SK-N-MC (cell line): ENCODE measurements at places on chromosomes 13 and 19.

DNA sequence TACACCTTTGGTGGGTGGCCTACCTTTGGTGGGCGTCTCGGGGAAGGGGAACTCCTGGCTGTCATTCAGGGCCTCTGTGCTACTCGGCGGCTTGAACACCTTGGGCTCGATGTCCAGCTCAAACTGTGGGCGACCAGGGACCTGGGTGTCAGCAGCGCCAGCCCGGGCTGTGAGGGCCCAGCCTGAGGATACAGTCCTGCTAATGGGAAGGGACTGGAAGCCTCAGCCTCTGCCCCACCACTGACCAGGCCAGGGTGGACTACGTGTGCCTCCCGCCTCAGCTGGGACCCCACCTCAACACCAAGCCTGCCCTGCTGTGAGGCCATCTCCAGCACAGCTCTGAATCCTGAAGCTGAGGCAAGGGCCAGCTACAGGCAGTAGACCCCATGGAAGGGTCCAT, 7.7 kb downstream of the TMEM259 start:
- no peak for DNase-seq

DNA sequence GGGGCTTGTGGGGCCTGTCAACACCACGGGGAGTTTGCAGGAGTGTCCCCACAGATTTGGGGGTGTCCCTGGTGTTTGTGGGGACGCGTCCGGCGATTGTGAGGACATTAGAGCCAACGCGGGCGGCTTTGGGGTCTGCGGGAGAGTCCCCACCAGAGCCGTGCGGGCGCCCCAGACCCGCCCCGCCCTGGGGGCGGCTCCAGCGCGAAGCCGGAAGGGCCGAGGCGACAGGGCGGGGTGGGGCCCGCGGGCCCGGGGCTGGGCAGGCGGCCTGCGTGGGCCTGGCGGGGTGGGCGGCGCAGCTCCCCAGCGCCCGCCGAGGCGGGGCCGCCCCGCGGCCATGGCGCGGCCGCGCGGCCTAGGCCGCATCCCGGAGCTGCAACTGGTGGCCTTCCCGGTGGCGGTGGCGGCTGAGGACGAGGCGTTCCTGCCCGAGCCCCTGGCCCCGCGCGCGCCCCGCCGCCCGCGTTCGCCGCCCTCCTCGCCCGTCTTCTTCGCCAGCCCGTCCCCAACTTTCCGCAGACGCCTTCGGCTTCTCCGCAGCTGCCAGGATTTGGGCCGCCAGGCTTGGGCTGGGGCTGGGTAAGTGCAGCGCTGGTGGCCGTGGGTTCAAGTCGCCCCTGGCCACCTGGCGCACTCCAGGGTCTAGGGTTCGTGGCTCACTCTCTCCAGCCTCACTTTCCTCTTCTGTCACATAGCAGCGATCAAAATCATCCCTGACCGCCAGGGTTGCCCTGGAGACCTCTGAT, 10.3 kb downstream of the PDE4A start:
- no peak for DNase-seq

DNA sequence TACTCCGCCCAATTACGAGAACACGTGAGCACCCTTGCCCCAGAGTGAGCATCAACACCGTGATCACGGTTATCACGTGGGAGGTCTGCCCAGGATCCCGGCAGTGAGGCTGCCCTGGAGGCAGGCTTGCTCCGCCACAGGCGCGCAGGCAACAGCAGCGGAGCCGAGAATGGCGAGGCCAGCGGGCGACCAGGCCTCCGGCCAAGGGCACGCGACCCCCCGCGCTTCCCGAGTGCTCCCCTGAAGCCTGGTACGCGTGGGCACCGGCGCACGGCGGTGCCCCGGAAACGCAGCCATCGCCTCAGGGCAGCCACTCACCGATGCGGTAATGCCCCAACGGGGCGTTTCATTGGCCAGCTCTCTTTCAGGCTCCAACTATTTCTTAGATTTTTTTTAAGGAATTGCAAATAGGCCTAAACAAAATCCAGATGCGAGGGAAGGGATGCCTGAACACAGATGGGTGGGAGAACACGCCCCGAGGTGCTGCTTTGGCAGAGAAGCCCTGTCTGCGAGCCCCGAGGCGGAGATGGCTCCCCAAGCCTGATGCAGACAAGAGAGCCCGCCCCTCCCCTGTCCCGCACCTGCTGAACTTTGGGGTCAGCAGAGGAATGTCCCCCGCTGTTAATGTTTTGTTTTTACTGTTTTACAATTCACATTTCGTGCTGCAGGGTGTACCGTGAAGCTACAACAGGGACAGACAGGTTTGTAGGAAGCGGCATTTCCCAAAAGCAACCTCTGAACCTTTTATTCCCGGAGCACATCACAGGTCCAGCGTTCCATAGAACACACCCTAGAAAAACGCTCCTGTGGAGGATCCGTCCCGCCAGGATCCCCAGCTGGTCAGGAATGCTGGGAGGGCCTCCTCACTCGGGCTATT, 132.7 kb downstream of the ZDHHC20 start:
- peak; percentile 63 for DNase-seq

GRCh38 chr13:111211789-111212516, 96.8 kb downstream of the ARHGEF7 start:
- DNase-seq, result no peak

GRCh38 chr13:21458451-21458812, 671 bp downstream of the ZDHHC20 start:
- DNase-seq, result no peak

DNA sequence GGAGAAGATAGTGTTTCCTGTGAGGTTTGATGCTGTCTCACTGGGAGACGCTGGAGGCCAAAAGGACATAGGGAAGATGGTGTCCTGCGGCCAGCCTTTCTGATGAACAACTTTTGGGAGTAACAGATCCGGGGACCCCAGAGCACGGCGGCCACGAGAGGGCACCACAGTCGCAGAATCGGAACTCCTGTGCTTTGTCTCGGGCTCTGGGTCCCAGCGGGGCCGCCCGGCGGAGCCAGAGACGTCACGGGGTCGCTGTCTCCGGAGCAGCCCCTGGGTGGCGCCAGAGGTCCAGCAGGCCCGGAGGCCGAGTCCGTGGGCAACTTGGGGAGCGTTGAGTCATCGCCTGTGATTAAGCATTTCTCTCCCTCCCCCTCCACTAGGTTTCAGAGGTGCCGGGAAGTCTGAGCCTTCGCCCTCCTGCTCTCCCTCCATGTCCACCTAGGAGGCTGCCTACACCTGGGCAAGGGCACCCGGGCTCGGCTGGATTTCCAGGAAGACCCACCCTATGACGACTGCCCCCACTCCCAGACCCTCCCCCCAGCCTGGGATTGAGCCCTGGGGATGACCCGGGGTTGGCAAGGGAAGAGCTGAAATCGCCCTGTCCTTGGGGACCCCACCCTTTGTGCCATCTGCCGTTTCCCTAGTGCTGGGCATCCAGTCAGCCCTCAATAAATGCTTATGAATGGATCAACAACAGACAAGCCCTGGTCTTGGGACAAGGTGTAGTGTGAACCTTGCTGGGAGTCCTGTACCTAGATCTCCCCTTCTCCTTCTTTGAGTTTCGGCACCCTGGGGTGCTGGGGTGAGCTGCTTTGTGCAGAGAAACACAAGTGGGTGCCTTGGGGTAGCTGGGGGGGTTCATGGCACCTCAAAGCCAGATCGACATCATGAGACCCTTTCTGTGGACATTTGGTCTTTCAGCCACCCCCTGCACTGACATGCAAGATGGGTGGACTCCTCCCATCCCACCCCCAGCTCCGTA, 3.4 kb downstream of the NANOS3 start:
- peak; percentile 55 for DNase-seq
